ENCODE measurements at places on chromosomes 1 and 21.

- DNase-seq = no peak
These were observed 70.4 kb downstream of the CACHD1 start for GRCh38 chr1:64540265-64540791.

- DNase-seq = no peak
These were observed 166.1 kb downstream of the PDE4B start for GRCh38 chr1:65958561-65959350.

GRCh38 chr1:246638941-246639655 lies 72.8 kb downstream of the CNST start:
- no peak for DNase-seq

DNA sequence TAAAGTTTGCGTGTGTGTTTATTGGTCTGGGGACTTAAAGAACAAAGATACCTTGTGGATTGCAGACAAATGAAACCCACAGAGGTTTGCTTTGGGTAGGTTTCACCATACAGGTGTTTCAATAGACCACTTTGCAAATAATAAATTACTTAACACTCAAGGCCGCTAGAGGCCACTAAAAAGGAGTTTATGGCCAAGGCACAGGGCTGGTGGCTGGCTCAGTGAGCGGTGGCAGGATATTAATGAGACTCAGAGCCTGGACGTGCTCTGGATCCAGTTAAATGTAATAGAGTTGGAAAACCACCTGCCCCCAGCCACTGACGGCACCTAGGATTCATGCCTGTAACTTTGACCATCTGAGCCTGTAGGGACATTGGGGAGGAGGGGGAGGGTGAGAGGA lies 44.5 kb downstream of the LRRC38 start:
- DNase-seq = no peak

- DNase-seq = no peak
These were observed at the start of gene ZBTB18 for GRCh38 chr1:244050835-244051444. TSS of gene ZBTB18 (plus strand) at chr1:244051283. CDS start at chr1:244051432, 149 bp downstream.

DNA sequence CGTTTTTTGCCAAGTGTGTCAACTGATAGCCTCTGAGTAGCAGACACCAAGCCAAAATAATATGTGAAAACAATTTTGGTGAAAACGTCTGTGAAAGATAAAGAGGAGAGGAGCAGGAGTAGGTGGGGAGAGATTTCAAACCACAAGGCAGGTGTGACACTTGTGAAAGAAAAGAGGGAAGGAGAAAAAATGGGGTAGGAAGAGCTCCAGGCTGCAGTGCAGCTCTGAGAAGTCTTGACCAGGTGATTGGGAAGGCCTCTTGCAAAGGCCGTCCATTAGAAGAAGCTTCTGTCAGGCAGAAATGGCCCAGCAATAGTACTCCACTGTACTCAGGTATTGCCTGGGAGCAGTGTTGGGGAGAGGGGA lies 10.6 kb upstream of the RAVER2 start:
- no peak for DNase-seq

DNA sequence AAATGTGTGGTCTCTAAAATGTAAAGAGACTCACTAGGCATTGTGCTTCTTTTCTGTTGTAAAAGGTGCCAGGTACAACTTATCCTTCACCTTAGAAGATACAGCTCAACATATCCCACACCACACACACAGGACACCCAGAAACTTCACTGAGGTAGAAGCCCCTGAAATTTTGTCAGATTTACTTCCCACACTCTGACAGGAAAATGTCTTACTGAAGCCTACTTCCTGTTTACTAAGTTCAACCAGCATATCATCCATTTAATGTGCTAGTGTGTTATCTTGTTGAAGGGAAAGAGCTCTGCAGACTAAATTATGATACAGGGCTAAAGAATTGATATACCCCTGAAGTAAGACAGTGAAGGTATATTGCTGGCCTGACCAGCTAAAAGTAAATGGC lies 39.9 kb upstream of the INSL5 start:
- no peak for DNase-seq

- no peak for DNase-seq
These were observed 41.2 kb upstream of the TTC22 start for GRCh38 chr1:54842206-54842915.

DNA sequence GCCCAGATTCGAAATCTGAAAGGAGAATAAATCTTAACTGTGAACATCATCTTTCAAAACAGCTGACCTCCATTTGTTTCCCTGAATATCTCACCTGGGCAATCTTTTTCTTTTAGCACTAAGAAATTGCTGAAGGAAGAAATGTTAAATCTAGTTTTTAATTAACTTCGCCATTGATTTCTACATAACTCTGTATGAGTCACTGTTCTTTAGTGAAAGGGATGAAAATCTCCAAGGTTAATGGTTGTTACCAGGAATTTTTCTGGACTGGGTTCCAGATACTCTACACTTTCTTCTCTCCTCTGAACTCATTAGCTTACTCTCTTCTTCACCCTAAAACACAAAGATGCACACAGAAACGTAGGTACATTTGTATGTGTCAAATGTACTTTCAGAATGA lies 235.7 kb downstream of the BACH1 start:
- no peak for DNase-seq

- no peak for DNase-seq
These were observed 37.6 kb upstream of the KIRREL1 start for GRCh38 chr1:157955857-157956256.
